RWPE2 (cell line): ENCODE measurements at places on chromosomes 7 and 10.
A peak's percentile ranks its signal among the peaks of the same experiment; 100 is the strongest.

DNA sequence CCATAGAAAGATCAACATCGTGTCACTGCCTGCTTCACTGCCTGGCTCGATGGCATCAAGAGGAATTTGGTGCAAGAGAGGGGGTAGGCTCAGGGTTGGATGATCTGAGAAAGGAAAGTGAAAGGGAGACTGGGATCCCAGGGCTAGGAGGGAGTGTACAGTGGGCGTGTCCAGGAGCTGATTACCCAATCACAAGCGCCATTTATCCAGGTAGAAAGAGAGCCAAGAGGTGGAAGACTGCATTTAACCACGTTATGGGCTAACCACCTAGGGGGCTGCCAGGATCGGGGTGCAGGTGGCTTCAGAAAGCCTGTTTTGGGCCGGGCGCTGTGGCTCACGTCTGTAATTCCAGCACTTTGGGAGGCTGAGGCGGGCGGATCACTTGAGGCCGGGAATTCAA, 10.3 kb downstream of the PODXL start:
- no peak for DNase-seq

- no peak for DNase-seq
Measured at GRCh38 chr7:22782616-22783232, 39.9 kb downstream of the TOMM7 start.

DNA sequence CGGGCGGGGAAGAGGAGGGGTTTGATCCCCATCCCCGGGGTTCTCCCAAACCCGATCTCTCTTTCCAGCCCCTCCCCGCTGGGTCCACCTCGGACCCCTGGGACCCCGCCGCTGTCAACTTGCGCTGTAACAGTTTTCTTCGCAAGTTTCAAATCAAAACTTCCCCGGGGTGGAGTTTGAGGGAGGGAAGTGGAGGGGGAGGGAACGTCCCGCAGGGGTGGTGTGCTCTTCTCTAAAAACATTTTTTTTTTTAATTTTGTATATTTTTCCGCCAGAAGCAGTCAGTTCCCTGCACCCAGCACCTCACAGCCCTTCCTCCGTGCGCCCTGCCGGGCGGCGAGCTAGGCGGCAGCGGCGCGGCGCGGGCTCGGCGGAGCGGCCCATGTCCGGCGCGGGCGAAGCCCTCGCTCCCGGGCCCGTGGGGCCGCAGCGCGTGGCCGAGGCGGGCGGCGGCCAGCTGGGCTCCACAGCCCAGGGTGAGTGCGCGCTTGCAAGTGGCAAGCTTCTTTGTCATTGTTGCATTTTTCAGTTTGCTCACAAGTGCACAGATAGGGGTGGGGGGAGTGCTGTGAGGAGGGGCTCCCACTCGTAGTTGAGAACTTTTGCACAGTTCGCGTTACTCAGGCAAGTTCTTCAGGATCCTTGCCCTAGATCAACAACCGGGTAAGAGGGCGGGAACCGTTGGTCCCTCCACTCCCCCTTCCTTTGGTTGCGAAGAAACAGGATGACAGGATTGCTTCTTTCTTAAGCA, 933 bp downstream of the MDFIC start:
- no peak for DNase-seq

GRCh38 chr7:23467806-23468525, 2.3 kb downstream of the IGF2BP3 start:
- no peak for DNase-seq

GRCh38 chr10:103546401-103546800, 52.9 kb downstream of the NEURL1 start:
- DNase-seq = peak; percentile 11

GRCh38 chr10:109902992-109903947, 20.0 kb downstream of the XPNPEP1 start:
- no peak for DNase-seq
